ENCODE measurements at places on chromosomes 13 and 19. TPM values are rescaled to one million over a fixed set of nuclear protein-coding genes. Genes with fewer than 3 reads are reported as not detected.

The CEBPG gene
- 16.8 TPM for total RNA-seq

- no peak for DNase-seq
Measured at GRCh38 chr19:32172566-32173160, 172.7 kb upstream of the ZNF507 start.

The DCT gene
- total RNA-seq: 0.90 TPM

DNA sequence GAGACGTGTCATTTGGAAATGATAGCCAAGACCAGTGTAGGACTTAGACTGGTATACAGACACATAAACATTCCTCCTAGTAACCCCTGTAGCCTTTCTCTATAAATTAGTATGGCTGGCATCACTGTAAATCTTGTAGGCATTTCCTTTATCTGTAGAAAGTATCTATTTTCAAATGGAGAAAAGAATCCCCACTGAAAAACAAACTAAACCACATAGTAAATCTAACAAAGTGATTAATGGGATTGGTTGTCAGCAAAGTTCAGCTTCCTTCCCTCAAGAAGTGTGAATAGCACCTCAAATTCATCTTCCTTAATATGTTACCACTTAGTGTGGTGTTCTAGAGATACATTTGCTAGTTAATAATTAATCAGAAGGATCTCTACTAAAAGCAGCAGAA, 119.4 kb upstream of the NBEA start:
- no peak for DNase-seq

The GALP gene
- not detected for total RNA-seq

DNA sequence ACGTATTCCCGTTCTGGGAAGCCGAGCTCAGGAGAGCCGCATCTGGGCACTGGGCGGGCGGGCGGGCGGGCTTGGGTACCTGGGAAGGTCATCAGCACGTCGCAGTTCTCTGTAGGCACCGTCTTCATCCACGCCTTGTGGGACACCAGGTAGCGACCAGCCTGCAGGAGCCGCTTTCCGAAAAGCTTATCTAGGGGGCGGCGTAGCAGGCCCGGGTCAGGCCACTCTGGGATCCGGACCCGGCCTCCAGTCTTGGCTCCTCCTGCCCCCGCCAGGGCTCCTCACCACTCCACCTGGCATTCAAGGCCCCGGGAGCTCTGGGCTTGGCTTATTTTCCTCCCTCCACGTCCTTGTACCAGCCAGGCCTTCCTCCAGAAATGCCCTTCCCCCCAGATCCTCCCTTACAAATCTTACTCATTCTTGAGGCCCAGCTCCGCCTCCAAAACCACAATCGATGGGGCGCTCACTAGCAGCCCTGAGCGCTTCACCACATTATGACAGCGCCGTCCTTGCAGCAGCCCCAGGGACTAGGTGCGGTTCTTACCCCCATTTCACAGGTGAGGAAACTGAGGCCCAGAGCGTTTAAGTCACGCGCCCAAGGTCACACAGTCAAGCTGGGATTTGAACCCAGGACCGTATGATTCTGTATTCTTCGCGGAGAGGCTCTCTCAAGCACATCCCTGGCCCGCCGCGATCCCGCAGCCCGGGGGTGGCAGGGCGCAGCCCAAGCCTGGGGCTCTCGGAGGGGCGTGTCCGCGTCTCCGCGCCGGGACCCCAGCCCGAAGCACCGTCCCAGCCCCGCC, 843 bp downstream of the ANO8 start:
- DNase-seq: no peak

The NFKBIB gene
- total RNA-seq: 12.6 TPM

The SPINT2 gene
- total RNA-seq: 107 TPM

The NTF4 gene
- total RNA-seq: 6.7 TPM

The HSD17B14 gene
- 9.9 TPM for total RNA-seq

GRCh38 chr13:114279758-114280355, 1.5 kb upstream of the UPF3A start:
- DNase-seq: no peak

- peak; percentile 23 for DNase-seq
Measured at GRCh38 chr19:30666301-30666803, 294.2 kb downstream of the ZNF536 start.

The CLEC4M gene
- total RNA-seq: 0.19 TPM

- DNase-seq: no peak
Measured at GRCh38 chr19:29551774-29552173, 26.0 kb downstream of the VSTM2B start.

The FAM124A gene
- total RNA-seq: 3.0 TPM

GRCh38 chr13:94710065-94710781, 2.1 kb downstream of the SOX21 start:
- no peak for DNase-seq

GRCh38 chr19:13404236-13404635, 102.0 kb downstream of the CACNA1A start:
- DNase-seq: no peak

- no peak for DNase-seq
Measured at GRCh38 chr19:1276628-1277022, 1.3 kb downstream of the FAM174C start.

The CEACAM4 gene
- total RNA-seq: 0.52 TPM

DNA sequence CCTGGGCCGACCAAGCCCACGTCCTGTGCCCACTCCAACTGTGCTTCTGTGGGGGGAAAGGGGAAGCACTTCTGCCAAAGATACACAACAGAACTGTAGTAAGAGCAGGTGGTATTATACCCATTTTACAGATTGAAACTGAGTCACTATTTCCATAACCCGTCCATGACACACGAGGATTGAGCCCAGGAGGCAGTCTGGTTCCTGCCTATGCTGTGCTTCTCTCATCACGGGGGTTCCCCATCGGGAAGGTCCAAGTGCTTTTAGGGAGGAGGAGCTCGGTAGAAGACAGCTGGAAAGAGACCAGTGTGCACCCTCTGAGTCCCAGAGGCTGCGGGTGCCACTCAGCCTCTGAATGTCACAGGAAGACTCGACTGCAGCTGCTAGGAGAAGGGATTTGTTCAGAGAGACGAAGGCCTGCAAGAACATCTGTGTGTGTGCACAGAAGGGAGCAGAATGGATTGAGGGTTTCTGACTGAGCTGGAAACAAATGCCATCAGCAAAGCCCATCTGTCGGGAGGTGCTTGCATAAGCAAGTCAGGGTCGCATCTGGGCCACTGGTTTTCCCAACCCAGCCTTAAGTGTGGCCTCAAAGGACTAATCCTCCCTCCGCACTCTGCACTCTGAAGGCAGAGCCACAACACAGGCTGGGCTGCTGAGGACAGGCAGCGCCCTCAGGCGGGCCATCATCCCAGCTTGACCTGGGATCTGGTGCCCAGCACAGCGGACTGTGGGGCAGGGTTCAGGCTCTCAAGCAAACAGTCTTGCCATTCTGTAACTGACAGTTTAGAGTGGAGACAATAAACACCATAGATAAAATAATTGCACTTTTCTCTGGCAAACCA, 150.0 kb downstream of the DPF1 start:
- DNase-seq: no peak

- DNase-seq: no peak
Measured at GRCh38 chr19:55494172-55494761, 6.0 kb downstream of the SSC5D start.

All from thymus (tissue), 14 donors.